HS-27A (cell line): ENCODE measurements at places on chromosomes 16 and 17.

DNA sequence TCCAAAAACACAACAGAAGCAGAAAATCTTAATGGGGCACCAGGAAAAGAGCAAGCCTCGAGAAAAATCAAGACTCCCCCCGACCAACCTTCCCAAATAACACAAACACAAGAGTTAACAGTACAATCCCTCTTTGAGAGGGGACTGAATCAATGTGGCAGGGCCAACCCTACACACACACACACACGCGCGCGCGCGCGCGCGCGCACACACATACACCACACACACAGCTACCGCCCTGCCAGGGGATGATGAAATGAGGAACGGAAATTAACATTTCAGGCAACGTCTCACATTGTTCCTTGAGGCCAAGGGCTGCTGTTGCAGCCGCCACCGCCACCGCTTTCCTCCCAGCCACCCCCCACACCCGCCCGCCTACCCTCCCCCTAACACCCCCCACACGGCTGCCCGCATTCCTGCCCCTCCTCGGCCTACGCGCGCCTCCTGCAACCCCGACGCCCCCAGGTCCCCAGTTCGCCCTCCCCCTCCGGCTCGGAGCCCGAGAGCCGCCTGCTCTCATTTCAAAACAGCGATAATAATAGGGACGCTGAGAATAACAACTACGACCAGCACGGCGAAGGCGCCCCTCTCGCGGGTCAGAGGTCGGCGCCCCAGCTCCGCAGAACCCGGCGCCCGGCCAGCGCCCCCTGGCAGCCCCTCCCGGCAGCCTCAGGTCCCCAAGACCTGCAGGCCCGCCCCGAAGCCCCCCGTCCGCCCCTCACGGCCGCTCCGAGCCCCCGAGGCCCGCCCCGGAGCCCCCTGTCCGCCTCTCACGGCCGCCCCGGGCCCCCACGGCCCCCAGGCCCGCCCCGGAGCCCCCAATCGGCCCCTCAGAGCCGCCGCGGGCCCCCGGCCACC is 1.1 kb downstream of the ANKRD11 start:
- peak; percentile 77 for DNase-seq

DNA sequence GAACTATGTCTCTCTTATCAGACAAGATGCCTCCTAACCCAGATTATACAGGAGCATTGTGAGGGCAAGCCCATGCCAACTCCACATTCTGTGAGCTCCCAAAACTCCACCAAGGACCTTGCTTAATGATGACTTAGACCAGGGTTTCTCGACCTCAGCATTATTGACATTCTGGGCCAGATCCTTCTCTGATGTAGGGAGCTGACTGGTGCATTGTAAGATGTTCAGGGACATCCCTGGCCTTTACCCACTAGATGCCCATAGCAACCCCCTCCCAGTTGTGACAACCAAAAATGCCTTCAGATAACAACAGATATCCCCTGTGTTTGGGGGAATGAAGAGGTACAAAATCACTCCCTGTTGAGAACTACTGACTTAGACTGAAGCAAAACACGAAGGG is 43.6 kb downstream of the HOXB1 start:
- no peak for DNase-seq

- DNase-seq: no peak
These were observed 65.3 kb downstream of the HS3ST3B1 start for GRCh38 chr17:14366199-14366598.

DNA sequence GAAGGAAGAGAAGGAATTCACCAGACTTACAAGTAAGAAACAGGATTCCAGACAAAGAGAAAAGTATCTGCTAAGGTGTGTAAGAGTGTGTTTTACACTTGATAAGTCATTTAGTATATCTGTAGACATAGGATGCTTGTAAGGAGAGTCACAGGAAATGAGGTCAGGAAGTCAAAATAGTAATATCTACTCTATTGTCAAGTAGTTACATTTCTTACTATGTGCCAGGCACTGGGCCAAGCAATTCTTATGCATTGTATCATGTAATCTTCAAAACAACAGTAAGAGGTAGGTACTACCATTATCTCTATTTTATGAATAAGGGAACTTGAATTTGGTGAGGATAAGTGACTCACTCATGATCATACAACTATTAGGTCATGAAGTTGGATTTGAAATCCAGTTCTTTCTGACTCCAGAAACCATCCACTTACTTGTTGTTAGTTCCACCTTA is 129.1 kb downstream of the SNX11 start:
- DNase-seq: peak; percentile 89

- DNase-seq: no peak
These were observed 35.0 kb downstream of the STAT5A start for GRCh38 chr17:42323268-42323773.

DNA sequence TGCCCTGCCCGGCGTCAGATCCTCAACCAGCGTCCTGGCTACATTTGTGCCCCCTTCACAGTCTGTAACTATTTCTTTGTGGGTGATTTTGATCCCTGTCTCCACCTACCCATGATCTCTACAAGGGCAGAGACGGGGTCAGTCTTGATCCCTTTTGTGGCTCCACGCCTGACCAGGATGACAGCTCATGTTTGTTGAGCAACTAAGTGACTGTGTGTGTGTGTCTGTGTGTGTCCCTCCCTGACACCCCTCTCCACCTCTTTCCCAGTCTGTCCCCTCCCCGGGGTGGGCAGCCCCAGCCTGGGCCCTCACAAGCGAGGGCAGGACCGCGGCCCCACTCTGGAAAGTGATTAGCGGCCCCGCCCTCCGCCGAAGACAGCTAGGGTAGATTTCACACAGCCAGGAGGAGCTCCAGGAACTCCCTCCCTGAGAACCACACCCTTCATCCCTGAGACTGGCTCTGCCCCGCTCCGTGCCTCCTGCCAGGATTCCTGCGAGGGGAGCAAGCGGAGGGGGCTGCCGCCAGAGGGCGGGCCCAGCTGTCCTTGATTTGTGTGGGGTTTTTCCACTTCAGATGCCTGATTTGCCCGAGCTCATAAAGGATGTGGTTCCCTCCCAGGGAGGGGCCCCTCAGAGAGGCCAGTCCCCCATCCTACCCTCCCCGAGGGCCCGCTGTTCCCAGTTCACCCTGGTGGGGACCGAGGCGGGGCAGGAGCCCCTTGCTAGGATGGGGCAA is 5.3 kb upstream of the HS3ST6 start:
- no peak for DNase-seq

- DNase-seq: no peak
These were observed 229.6 kb upstream of the TNRC6C start for GRCh38 chr17:77728871-77729270.

DNA sequence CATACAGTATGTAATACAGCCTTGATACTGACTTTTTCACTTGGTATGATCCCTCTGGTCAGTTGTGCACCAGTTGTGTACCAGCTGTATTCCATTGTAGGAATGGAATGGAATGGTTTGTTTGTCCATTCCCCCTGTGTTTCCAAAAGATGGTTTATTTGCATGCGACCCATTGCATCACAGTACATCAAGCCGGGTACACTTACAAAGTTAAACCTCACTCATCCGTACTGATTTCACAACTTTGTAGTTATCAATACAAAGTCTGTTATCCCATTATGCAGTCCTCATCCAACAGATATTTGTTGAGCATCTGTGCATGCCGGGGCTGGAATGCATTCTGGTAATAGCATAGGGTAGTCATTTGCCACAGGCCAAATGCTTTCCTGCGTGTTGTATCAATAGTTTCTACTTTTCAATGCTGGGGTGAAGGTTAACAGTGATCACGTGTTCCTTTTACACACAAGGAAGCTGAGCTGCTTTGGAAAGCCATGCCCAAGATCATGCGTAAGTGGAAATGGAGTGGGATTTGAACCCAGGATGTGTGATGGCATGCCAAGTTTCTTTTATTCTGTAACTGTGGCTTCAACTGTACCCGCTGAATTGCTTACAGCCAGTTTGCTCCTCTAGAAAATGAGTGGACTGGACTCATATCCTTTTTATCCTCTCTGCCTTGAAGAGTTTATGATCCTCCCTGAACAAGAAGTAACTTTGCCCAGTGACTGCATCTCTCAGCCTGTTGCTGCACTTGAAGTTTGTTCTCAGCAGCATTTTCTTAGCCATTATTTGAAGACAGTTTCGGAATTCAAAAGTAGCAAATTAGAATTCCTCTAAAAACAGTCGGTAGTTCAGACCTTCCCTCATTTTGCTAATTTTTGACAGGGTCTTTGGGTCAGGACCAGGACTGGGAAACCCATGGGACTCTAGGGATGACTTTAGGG is 228.5 kb downstream of the CCDC182 start:
- DNase-seq: no peak

DNA sequence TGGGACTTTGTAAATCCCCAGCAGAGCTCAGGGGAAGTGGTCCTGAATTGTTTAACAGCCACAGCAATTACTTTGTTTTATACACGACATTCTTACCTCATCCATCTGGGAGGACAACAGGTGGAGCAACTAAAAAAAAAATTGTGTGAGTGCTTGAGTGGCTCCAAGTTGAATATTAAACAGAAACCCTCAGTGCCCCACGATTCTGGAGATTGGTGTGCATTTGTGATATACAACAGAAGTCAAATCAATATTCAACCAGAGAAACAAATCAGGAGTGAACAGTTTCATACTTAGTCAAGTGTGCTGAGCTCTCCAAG is 204.8 kb downstream of the HAPSTR1 start:
- no peak for DNase-seq

DNA sequence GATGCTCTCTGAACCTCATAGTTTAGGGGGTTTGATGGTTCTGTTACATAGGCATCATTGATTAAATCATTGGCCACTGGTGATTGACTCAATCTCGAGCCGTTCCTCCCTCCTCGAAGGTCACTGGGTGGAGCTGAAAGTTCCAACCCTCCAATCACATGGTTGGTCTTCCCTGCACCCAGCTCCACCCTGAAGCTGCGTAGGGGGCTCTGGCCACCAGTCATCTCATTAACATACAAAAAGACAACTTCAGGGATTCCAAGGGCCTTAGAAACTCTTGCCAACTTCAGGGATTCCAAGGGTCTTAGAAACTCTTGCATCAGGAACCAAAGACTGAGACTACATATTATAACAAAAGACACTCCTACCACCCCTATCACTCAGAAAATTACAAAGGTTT is 306.5 kb upstream of the TNRC6C start:
- no peak for DNase-seq

DNA sequence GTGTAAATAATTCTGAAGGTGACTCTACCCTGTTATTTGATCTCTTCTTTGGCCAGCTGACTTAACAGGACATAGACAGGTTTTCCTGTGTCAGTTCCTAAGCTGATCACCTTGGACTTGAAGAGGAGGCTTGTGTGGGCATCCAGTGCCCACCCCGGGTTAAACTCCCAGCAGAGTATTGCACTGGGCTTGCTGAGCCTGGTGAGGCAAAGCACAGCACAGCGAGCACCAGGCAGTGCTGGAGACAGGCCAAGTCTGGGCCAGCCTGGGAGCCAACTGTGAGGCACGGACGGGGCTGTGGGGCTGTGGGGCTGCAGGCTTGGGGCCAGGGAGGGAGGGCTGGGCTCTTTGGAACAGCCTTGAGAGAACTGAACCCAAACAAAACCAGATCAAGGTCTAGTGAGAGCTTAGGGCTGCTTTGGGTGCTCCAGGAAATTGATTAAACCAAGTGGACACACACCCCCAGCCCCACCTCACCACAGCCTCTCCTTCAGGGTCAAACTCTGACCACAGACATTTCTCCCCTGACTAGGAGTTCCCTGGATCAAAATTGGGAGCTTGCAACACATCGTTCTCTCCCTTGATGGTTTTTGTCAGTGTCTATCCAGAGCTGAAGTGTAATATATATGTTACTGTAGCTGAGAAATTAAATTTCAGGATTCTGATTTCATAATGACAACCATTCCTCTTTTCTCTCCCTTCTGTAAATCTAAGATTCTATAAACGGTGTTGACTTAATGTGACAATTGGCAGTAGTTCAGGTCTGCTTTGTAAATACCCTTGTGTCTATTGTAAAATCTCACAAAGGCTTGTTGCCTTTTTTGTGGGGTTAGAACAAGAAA is 5.1 kb downstream of the STH start:
- peak; percentile 7 for DNase-seq

GRCh38 chr16:67084345-67085028 is 25.3 kb upstream of the PHAF1 start:
- no peak for DNase-seq
